ENCODE measurements at places on chromosomes 6 and 20. TPM values are rescaled to one million over a fixed set of nuclear protein-coding genes. Genes with fewer than 3 reads are reported as not detected.

WFDC6 gene
- total RNA-seq = not detected

SIRPB2 gene
- total RNA-seq = not detected

PREX1 gene
- total RNA-seq = 0.72 TPM

DNA sequence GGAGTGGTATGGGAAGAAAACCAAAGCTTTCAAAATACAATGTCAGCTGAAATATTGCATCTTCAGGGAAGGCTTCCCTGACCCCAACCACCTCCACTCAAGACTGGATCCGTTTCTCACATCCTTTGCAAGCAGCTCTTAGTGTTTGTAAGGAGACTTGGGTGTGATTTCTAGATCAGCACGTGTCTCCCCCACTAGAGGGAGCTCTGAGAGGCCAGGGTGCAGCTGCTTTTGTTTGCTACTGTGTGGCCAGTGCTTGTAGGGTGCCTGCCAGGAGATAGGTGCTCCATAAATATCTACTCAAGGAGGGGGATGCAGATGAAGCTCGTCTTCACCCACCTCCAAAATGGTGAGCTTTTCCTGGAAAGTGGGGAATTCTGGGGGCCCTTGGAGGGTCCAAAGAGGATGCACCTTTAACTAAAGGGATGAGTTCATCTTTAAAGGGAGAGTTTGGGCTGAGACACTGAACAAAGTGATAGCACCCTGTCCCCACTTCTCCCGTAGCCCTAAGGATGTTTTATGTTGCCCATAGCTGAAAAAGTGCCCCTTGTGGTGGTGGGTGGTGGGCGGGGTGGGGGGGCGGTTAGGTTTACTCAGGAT, 52.6 kb upstream of the MAFB start:
- DNase-seq = peak; percentile 34

GRCh38 chr6:15294504-15294903, 48.6 kb downstream of the JARID2 start:
- no peak for DNase-seq

PRRT1 gene
- total RNA-seq = not detected

- DNase-seq = peak; percentile 76
Observed at GRCh38 chr6:132931936-132932514, 117.7 kb downstream of the RPS12 start.
